Cortex of kidney (tissue), 1 donor: ENCODE measurements at places on chromosomes 12 and 14.

- no peak for DNase-seq
These were observed 922 bp downstream of the PTPRR start for GRCh38 chr12:70919597-70920035.

DNA sequence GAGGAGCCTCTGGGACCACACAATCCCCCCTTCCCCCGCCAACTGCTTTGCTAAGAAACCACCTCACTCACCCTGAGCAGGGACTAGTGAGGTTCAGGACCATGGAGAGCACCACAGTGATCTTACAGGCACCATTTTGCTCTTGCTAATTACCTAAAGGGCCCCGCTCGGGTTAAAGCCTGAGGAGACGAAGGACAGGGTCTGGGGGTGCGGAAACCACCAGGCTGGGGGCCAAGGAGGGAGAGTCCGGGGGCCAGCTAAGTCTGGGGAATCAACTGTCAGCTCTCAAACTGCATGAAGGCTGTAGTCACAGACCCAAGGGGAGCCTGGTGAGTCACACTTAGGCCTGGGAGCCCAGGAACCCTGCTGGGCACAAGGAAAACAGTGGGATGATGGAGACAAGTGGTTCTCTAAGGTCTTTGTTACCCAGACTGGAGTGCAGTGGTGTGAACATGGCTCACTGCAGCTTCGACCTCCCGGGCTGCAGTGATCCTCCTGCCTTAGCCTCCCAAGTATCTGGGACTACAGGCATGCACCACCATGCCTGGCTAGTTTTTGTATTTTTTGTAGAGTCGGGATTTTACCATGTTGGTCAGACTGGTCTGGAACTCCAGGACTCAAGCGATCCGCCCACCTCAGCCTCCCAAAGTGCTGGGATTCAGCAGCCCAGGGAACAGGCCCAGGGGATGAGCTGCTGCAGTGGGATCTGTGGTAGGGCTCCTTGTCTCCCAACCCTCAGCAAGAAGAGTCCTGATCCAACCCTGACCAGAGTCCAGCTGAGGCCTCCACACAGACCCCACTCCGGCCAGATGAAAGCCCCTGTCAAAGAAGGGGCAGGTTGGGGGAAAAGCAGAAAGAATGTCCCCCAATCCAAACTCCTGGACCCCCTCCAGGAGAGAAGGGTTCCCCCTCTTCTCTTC lies 98.8 kb downstream of the CALM1 start:
- no peak for DNase-seq

- DNase-seq, result no peak
These were observed 93.6 kb downstream of the TNFAIP2 start for GRCh38 chr14:103216857-103217256.

- DNase-seq, result no peak
These were observed 58.7 kb upstream of the OR10AD1 start for GRCh38 chr12:48261773-48262172.

DNA sequence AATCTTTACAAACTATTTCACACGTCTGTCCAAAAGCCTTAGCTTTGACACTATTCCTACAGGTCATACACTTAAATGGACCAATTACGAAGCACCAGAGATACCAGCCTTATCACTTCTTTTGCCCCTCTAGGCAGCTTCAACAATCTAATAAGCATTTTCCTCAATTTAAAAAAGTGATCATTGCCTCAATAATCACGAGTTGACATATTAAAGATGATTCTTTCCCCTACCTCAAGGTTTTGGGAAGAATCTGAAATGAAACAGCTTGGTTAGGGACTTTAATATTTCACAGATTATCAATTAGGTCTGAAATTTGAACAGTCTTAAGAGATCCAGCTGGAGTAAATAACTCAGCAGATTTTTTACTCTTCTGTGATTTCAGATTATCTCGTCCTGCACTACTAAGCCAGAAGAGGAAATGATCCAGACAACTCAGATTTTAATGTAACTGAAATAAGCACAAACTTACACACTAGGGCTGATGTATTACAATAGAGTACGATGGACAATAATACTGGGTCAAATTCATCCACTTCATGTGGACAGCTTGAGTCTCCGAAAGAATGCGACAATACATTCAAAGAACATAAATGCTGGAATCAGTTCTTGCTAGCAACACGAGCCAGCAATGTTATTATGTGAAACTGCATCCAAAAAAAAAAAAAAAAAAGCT lies 15.9 kb downstream of the UBE2N start:
- no peak for DNase-seq

DNA sequence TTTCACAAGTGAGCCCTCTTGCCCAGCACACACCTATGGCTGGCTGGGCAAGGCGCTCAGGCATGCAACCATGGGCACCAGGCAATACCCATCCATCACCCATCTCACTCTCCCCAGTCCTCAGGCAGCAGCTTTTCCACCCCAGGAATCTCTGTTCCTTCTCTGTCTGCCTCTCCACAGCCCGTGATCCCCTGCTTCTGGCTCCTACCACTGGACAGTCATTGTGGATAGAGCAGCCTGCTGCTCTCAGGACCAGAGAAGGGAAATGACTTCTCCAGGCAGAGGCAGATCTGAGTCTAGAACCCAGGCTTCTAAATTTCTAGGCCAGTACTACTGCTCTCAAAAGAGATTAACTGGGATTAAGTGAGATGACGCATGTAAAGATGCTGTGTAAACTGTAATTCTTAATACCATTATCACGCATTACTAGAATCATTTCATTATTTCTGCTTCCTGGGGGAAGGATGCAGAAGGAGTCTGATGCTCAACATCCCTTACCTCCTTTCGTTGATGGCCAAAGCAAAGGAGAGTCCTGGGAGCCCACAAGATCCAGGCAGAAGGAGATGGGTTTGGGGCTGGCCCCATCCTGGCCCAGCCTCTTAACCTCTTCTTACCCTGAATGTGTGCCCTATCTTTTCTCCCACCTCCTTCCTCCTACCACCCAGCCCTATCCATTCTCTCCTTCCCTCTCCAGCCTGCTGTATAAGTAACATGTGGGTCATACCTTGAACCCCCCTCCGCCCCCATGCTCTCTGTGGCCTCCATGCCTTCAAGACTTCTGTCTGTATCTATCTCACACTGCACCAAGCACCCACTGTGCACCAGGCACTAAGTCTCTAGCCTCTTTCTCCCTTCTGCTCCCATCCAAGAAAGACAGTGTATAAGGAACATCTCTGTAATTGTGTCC lies 4.8 kb upstream of the AQP5 start:
- DNase-seq, result no peak

DNA sequence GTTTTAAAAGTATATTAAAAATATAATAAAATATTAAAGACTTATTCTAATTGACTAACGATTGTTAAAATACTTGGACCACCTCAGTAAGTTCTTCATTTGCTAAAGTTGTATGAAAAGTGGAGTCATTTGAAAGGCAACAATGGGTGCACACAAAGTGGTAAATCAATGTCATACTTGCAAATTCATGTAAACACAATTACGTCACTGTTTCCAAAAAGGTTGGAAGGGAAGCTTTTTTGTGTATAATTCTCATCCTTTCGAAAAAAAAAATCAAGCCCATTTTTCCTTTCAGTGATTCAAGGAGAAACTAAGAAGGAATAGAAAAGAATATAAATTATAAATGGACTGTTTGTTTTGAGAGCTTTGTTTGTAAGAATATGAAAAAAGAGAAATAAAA lies 166.2 kb downstream of the PIK3C2G start:
- DNase-seq, result no peak

GRCh38 chr12:106296179-106296877 lies 6.2 kb upstream of the TCP11L2 start:
- no peak for DNase-seq

GRCh38 chr12:118150625-118151024 lies 14.7 kb downstream of the PEBP1 start:
- DNase-seq, result no peak

DNA sequence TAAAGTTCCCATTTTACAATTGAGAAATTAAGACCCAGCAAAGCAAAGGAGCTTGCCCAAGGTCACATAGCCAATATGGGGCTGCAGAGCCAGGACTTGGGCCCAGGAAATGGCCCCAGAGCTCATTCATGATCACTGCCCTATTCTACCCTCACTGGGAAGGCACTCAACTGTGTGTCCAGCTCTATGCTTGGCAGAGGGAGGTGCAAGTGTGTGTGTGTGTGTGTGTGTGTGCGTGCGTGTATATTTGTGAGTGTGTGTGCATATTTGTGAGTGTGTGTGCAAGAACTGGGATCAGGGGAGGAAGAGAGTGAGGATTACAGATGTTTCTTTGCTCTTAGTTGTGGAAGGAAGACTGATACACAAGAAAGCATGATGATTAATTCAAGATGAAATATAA lies 151.2 kb upstream of the CRY1 start:
- no peak for DNase-seq

GRCh38 chr12:75944905-75945432 lies 86.6 kb downstream of the PHLDA1 start:
- no peak for DNase-seq

DNA sequence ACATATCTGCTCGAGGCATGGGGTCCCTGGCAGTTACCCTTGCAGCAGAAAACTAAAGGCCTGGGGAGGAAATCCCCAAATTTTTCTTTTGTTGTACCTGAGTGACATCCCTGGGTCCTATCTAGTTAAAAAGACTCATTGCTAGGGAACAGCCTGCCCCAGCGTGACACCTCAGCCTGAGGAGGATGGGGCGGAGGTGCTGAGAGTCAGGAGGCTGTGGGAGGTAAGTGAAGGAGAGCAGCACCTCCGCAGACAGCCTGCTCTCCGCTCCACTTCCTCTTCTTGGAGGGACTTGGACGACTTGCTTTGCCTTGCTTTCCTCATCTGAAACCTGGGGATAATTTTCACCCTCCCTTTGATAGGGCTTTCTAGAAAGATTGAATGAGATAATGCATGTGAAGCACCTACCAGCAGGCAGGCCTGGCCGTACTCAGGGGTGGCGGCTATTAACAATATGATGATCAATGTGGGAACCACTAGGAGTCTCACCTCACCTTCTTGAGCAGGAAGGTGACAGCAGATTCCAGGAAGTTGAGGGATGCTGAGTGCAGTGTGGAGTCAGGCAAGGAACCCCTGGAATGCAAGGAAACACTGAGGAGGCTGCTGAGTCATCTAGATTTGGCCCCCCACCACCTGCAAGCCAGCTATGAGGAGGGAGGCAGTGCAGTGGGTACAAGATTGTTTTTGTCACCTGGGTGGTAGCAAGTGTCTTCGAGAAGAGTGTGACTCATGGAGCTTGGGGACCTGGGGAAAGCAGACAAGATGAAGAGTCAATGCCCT lies 23.2 kb downstream of the UBE3B start:
- no peak for DNase-seq

- no peak for DNase-seq
These were observed at the start of gene RNF212B for GRCh38 chr14:23237772-23238594. Gene RNF212B (plus strand): TSS chr14:23237936. CDS start chr14:23240346, 2,410 bp downstream.

DNA sequence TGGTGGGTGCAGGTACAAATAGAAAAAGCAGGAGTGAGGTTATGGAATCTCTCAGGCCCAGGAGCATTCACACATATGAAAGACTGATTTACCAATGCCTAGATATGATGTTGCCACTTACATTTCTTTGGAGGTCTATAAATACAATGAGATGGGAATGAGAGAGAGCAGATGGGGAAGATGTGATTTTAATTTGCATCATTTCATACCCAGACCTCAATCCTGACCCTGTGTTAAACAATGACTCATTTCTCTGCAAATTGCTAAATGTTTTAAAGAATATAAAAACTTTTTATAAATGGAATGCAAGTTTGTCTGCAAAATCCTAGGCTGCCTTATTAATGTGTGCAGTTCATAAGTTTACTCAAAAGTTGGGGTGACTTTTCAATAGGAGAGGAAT lies 38.6 kb upstream of the GNG2 start:
- DNase-seq, result no peak

DNA sequence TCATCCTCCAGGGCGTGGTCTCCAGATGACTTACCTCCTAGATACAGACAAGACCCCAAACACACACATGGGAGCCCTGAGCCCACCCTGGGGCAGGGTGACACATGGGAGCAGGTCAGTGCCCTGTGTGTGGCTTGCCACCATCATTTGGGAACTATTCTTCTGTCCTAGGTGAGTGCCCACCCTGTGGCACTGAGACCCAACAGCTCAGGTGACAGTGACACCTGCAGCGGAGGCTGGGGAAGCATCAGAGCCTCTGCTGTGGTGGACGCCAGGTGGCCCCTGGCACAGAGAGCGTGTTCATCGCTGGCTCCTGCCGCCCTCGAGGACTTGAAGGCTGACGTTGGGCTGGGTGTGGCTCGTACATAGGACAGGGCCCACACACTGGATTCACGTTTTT lies 23.0 kb downstream of the SFSWAP start:
- DNase-seq, result no peak

- no peak for DNase-seq
These were observed 38.2 kb downstream of the SERPINA3 start for GRCh38 chr14:94650444-94650775.

- DNase-seq, result no peak
These were observed 168.6 kb downstream of the KITLG start for GRCh38 chr12:88411689-88412088.

GRCh38 chr12:108097160-108097911 lies 31.8 kb upstream of the WSCD2 start:
- no peak for DNase-seq

DNA sequence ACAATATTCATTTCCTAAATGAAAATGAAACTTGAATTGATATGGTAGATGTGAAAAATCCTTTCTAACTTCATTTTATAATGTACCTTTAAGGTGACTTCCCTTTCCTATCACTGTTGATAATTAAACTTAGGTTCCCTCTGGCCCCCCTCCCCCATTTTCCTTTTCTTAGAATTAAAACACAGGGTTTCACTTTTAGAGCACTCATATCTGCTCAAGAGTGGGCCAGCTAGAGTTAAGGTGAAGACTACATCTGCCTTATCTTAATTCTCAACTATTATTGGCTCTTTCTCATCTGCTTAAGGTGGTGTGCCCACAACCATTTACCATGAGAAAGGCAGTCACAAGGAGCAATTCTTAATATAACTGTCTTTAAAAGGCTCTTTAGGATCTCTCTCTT lies 49.7 kb downstream of the LIN52 start:
- no peak for DNase-seq

DNA sequence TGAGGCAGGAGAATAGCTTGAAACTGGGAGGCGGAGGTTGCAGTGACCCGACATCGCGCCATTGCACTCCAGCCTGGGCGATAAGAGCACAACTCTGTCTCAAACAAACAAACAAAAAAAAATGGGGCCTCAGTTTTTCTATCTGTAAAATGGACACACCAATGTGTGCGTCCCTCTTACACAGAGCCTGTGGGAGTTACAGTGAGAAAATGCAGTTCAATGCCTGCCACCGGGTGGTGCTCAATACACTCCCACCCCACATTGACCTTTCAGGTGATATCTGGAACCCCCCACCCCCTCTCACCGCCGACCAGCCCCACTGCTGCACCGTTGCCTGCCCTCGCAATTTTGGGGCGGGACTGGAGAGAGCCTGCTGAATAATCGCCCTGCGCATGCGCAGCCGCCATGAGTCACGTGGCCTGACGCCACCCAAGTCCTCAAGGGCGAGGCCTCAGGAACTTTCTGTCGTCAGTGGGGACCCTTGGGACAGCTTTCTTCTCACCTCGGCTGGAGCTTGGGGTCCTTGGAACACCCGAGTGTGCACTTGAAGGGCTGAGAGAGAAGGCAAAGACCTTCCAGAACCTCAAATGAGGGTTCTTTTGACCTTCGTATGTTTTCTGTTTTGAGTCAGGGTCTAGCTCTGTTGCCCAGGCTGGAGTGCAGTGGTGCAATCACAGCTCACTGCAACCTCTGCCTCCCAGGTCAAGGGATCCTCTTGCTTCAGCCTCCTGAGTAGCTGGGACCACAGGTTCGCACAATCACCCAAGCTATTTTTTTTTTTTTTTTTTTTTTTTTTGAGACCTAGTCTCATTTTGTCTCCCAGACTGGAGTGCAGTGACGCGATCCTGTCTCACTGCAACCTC lies 14.6 kb upstream of the CABP1 start:
- no peak for DNase-seq

GRCh38 chr14:26398616-26399015 lies 199.2 kb downstream of the NOVA1 start:
- DNase-seq, result no peak

GRCh38 chr14:92635031-92635430 lies 113.4 kb downstream of the LGMN start:
- DNase-seq, result no peak
